Activated T-helper 2 cell treated with anti-CD3 and anti-CD28 coated beads, Interferon-gamma antibody, Interleukin-2, Interleukin-4, amounts not matched to agents 10 μg/mL and 5 μg/mL and 100 μg/mL, durations not matched to agents 14 hours and 24 hours and 36 hours (primary cell): ENCODE measurements at places on chromosomes 4 and X. TPM values are rescaled to one million over a fixed set of nuclear protein-coding genes. Genes with fewer than 3 reads are reported as not detected.

ZNF732 gene
- not detected in 2 replicates for total RNA-seq

YIPF7 gene
- total RNA-seq, result not detected in 2 replicates

TMEM144 gene
- 0.16 and 0.23 TPM in 2 replicates for total RNA-seq

CXCL3 gene
- 0.14 TPM in 1 of 2 replicates, not detected in the other for total RNA-seq

DDX60 gene
- total RNA-seq, result 5.3 and 5.6 TPM in 2 replicates

UGT2B10 gene
- not detected in 2 replicates for total RNA-seq

RPA4 gene
- 0.74 and 1.3 TPM in 2 replicates for total RNA-seq

MAP7D2 gene
- total RNA-seq, result 0.21 and 0.46 TPM in 2 replicates

VSIG4 gene
- not detected in 2 replicates for total RNA-seq

ANXA3 gene
- not detected in 2 replicates for total RNA-seq

ARX gene
- total RNA-seq, result not detected in 2 replicates

TDO2 gene
- total RNA-seq, result not detected in 2 replicates

ATRX gene
- 74.4 and 82.5 TPM in 2 replicates for total RNA-seq

GUF1 gene
- 30.7 and 33.2 TPM in 2 replicates for total RNA-seq

TMEM255A gene
- not detected in 2 replicates for total RNA-seq

ART3 gene
- not detected in 2 replicates for total RNA-seq

CSAG2 gene
- total RNA-seq, result not detected in 2 replicates

SGMS2 gene
- 0.50 and 1.0 TPM in 2 replicates for total RNA-seq

SRPK3 gene
- not detected in 2 replicates for total RNA-seq

DUSP21 gene
- not detected in 2 replicates for total RNA-seq

BBS12 gene
- total RNA-seq, result 3.7 and 5.5 TPM in 2 replicates

TBX22 gene
- not detected in 2 replicates for total RNA-seq

AFM gene
- not detected in 2 replicates for total RNA-seq

TRIML2 gene
- not detected in 2 replicates for total RNA-seq
